RWPE2 (cell line): ENCODE measurements at places on chromosomes 16 and 17.

DNA sequence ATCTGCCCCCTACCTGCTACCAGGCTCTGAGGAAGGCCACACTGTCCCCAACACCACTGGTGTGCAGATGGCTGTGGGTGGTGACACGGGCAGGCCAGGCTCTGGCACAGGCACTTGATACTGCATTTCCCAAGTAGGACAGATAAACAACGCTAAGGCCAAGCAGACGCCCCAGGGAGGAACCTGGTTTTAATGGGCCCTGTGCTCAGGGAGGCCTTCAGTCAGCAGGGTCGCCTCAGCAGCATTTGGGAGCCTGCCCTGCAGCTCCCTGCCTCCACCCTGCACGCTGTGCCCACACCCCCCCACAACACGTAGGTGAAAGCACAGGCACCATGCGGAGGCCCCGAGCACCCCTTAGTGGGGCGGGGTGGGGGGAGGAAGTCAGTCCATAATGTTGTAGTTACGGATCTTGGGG lies 3.3 kb upstream of the FASN start:
- no peak for DNase-seq

GRCh38 chr17:73759734-73760438 lies 115.6 kb upstream of the SDK2 start:
- no peak for DNase-seq

DNA sequence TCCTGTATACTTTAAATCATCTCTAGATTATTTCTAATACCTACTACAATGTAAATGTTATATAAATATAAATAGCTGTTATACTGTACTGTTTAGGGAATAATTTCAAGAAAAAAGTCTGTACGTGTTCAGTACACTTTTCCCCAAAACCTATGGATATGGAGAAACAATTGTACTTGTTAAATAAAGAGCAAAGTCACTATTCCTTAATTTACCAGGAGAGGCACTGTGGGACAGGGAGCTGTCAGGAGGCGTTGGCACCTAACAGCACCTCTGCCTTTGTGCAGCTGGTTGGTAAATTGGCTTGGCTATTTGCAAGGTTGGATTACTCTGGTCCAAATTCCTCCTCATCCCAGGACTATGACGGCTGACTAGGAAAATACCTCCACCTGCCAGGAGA lies 28.0 kb downstream of the CRHR1 start:
- DNase-seq = no peak

DNA sequence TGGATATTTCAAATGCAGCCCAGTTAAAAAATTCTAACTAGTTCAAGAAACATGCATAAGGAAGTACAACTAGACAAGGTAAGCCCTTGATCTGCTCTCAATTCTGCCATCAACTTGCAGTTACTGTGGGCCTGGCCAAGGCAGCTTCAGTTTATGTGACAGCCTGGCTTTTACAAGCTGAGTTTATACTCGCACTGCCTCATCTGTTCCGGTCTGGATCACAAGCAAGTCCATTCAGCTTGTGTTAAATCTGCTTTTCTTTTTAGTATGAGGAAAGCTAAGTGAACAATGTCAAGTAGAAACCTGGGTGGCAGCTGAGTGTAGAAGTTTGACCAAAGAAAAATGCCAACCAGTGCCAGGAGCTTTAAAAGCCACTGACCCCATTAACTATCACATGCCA lies 76.6 kb upstream of the CORO6 start:
- no peak for DNase-seq

DNA sequence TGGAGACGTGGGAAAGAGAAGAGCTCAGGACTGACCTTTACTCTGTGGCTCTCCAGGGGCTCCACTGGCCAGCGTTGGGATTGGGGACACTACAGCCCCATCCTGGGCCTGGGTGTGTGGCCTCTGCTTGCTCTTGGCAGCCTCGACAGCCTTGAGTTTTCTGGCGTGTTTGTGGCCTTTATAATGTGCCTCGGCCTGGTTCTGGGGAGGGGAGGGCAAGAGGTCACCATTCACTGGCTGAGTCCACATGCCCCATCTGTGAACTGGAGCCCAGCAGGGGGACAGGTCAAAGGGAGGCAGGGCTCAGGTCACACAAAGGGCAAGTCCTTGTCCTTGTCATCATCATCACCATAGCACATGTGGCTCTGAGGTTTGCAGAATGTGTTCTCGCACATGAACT lies 11.7 kb downstream of the NKIRAS2 start:
- DNase-seq = no peak

GRCh38 chr16:51982715-51983680 lies 563.9 kb downstream of the TOX3 start:
- no peak for DNase-seq

DNA sequence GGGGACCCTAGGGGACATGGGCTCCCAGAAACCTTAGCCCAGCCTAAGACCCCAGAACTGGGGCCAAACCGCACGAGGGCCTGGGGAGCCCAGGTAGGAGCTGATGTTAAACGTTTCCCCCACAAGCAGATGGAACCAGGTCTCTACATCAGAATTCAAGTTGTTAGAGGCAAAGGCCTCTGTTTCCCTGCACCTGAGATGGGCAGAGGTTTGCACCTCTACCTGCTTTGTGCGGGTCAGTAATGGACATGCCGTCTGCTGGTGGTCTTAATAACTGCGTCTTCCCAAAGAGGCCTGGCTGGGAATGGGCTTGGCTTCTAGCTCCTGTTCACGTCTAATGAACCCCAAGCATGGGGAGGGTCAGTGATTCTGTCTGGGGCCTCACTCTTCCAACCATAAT lies 79.1 kb downstream of the NDE1 start:
- no peak for DNase-seq

DNA sequence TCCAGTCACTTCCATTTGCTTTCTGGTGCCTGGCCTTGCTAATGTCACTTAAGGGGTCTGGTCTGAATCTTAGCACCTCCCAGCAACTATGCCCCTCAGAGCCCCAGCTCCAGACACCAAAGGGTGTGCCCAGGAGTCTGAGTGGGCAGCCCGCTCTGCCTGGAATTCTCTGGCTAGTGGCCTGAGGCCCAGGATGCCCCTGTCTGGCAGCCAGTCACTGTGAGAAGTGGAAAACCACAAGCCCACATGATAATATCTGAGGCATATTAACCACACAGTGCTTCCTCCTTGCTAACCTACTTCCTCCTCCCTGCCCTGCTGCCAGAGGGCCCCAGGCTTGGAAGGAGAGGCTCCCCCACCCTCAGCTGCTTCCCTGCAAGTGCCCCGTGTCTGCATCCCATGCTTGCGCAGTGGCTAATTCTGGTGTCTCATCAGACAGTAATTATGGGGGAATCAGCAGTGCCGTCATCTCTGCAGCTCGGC lies 14.0 kb downstream of the SRCIN1 start:
- no peak for DNase-seq

DNA sequence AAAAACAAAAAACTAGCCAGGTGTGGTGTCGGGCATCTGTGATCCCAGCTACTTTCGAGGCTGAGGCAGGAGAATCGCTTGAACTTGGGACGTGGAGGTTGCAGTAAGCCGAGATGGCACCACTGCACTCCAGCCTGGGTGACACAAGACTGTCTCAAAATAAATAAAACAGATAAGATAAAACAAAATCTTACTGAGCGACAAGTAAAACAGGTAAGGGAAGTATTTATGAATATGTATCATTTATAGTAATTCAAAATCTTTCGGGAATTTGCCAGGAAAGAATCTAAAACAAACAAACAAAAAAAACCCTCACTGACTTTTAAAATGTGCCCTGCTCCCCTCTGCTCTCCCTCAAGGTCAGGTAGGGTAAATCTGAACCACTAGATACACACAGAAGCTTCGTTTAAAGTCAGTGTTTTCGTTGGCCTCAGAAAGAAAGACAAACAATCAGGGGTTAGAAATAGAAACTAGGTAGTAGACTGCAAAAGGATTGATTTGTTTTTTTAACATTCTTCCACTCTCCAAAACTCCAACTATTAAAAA lies 2.1 kb downstream of the PRPSAP1 start:
- no peak for DNase-seq

GRCh38 chr16:49618955-49619354 lies 237.0 kb downstream of the ZNF423 start:
- no peak for DNase-seq

- DNase-seq = no peak
These were observed 13.9 kb downstream of the MAP2K6 start for GRCh38 chr17:69428252-69428980.

- no peak for DNase-seq
These were observed 18.2 kb upstream of the HP start for GRCh38 chr16:72036098-72036497.

- no peak for DNase-seq
These were observed 10.5 kb upstream of the FASN start for GRCh38 chr17:82108496-82108945.

- DNase-seq = no peak
These were observed 5.9 kb downstream of the B3GNT9 start for GRCh38 chr16:67144943-67145342.

DNA sequence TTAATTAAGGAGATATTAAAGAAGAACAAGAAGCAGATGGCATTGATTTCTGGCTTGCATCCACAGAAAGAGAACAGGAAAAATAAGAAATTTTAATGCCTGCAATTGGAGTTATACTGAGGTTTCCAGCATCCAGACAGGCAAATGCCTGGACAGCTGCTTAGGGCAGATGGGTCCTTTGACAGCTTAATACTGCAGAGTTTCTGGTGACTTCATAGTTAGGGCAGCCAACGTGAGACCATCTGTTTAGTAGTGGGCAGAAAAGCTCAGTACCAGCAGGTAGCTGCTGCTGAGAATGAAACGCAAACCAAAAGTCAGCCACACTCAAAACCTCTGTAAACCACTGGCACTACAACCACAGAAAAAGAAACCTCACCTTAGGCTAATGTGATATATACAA lies 109.8 kb downstream of the CDK5R1 start:
- DNase-seq = no peak

- no peak for DNase-seq
These were observed at the start of gene SLC13A5 for GRCh38 chr17:6713130-6713917. Gene SLC13A5, minus strand, starts transcription at chr17:6713369. Its CDS starts 36 bp downstream, at chr17:6713333.

GRCh38 chr16:54207837-54208236 lies 78.8 kb downstream of the IRX3 start:
- DNase-seq = no peak

DNA sequence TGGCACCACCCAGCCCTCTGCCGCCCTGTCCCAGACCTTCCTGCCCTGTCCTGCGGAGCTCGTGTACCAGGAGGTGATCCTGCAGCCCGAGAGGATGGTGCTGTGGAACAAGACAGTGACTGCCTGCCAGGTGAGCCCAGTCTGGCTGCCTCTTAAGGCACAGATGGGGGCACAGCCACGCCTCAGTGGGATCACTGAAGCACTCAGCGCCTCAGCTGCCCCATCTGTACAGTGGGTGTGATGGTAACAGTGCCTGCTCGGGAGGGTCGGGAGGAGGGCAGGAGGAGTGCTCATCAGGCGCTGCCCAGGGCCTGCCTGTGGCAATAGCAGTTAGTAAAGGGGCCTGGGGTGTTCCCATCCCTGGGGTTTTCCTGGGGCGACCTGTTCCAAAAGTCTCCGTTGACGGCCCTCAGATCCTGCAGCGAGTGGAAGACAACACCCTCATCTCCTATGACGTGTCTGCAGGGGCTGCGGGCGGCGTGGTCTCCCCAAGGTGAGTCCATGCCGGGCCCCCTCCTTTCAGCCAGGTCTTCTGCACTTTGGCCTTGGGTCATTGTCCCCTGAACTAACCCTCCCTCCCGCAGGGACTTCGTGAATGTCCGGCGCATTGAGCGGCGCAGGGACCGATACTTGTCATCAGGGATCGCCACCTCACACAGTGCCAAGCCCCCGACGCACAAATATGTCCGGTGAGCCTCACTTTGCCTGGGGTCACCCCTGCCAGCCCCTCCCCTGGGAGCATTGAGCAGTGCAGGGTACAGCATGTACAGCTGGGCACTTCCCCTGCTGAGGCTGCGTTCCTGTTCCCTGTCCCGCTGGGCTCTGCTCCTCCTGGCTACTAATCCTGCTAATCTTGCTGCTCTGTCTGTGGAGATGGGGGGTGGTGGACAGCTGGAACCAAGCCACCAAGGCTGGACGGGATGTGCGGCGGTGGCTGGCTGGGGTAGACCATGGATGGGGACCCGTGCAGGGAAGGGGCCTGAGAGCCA lies 4.5 kb upstream of the TCAP start:
- no peak for DNase-seq

GRCh38 chr17:44130693-44131349 lies 7.4 kb upstream of the HDAC5 start:
- DNase-seq = no peak

- no peak for DNase-seq
These were observed 4.6 kb downstream of the IGFBP4 start for GRCh38 chr17:40447806-40448205.

DNA sequence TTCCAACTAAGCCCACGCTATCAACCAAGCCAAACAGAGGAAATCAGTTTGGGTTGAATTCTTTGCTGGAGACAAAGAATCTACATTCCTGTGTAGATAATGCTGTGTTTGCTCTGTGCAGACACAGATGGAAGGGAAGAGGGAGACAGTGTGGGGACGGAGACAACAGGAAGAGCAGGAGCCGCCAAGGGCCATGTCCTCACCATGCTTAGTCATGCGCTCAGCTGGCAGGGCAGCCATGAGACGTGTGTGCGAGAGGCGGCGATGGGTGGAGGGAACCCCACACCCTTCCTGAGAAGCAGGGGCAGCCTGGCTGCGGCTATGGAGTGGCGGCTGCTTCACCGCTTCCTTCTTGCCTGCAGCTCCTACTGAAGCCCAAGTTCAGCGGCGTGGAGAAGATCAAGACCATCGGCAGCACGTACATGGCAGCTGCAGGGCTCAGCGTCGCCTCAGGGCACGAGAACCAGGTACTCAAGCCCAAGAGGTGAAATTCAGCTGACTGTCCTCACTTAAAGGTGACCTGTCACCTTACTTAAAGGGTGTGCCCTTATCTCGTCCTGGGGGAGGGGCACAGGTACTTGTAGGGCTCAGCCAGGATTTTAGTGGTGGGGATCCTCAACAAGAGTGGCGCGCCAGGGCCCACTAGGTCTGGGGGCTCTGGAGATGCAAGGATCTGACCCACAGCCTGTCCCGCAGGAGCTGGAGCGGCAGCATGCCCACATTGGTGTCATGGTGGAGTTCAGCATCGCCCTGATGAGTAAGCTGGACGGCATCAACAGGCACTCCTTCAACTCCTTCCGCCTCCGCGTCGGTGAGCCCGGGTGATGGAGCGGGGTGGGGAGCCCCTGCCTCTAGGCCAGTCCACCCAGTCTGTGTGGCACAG lies 47.5 kb downstream of the ADCY7 start:
- DNase-seq = no peak

DNA sequence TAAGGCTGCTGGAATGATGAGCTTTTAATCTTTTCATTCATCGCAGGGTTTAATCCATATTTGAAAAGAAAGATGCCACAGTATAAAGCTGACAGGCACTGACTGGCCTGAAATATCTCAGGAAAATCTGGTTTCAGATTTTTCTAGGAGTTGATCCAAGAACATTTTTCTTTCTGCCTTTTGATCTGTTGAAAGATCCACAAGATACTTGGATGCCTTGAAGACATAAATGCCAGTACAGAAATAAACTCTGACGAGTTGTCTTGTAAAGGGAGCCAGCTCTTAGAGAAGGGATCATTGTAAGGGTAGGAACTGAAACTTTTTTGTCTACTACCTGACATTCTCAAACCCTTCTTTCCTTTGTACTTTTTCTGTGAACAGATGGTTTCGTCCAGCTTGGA lies 25.4 kb upstream of the KRT20 start:
- no peak for DNase-seq

GRCh38 chr17:77327181-77327565 lies 186.4 kb downstream of the SEC14L1 start:
- DNase-seq = no peak

GRCh38 chr16:17301593-17302135 lies 169.1 kb downstream of the XYLT1 start:
- DNase-seq = no peak
